Heart right ventricle (tissue), 16 donors: ENCODE measurements at places on chromosomes 4 and X. TPM values are rescaled to one million over a fixed set of nuclear protein-coding genes. Genes with fewer than 3 reads are reported as not detected.

Gene MAGEB10
- total RNA-seq, result not detected

DNA sequence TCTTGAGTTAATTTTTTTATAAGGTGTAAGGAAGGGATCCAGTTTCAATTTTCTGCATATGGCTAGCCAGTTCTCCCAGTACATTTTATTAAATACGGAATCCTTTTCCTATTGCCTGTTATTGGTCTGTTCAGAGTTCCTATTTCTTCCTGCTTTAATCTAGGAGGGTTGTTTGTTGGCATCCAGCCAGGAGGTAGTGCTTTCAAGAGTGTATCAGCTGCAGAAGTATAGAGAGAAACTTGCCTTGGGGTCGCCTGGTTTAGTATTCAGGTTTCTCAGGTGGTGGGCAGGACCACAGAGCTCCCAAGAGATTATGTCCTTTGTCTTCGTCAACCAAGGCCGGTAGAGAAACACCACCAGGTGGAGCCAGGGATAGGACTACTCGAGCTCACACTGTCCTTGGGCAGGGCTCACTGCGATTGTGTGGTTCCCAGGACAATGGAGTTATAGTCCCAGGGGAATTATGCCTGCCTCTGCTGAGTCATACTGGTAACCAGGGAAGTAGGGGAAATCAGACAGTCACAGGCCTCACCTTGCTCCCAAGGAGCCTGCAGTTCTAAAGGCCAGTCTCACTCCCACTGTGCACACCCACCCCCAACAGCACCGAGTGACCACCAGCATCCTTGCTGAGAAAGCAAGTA lies 168.1 kb downstream of the VSIG4 start:
- peak; percentile 6 for DNase-seq

DNA sequence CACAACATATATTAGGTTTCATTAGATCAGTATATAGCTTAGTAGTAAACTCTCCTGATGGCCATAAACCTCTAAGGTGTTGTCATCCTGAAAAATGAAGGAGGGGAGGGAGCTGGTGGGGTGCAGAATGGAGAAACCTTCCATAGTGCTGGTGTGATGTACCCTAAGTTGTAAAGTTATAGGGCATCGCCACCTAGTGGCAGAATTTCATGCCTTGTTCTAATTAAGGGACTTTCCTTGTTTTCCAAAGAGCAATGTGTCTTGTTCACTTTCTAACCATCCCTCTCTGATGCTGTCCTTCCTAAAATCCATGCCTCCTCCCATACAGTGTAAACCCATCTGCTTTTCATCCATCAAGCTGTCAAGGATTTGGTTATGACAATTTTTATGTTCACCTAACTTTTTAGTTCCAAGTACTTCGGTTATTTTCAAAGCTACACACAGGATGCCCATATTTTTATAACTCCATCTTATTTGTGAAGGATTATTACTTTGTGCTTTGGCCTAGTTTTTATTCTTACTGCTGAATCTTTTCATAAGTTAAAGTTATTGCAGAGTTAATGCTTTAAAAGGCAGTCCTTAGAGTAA lies 4.5 kb downstream of the NBDY start:
- DNase-seq, result peak; percentile 39

DNA sequence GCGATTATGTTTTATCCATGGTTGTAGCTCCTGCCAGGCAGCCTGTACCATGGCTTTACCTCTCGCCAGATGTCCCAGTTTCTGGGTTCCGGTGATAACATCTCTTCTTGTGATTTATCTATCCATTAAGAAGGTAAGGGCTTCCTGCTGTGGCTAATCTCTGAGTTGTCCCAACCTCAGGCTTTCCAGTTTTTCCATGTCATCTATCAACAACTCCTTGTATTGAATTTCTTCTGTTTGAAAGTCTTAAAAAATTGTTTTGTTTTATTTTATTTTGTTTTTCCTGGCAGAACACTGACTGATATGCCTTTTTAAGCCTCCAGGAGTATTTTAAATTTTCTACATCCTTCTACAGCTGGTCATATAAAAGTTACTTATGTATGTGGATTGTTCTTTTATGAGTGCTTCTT lies 241.9 kb downstream of the ANTXR2 start:
- DNase-seq, result no peak

DNA sequence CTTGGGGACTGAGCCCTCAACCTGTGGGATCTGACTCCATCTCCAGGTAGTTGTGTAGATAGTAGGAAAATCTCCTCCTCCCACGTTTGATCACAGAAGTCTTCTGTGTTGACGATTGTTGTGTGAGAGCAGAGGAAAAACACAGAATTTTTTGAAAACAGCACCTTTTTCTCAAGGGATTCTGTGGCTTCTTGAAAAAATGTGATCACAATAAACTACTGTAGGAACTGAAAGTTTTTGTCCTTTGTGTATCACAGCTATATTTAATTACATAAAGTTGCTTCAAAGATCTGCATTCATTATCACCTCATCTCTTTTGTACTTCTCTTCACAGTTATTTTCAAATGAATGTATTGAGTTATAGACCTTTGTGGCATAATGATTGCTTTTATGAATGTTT lies 85.1 kb downstream of the AFF1 start:
- DNase-seq, result no peak

Gene ABCD1
- total RNA-seq, result 18.5 TPM

Gene CT83
- not detected for total RNA-seq

Gene TMEM31
- total RNA-seq, result not detected

- no peak for DNase-seq
Measured at GRCh38 chr4:186942758-186943377, 219.2 kb upstream of the FAT1 start.

- DNase-seq, result no peak
Measured at GRCh38 chr4:179698321-179698720, 2256.1 kb upstream of the AGA start.
